ENCODE measurements at places on chromosomes 6 and 20.

DNA sequence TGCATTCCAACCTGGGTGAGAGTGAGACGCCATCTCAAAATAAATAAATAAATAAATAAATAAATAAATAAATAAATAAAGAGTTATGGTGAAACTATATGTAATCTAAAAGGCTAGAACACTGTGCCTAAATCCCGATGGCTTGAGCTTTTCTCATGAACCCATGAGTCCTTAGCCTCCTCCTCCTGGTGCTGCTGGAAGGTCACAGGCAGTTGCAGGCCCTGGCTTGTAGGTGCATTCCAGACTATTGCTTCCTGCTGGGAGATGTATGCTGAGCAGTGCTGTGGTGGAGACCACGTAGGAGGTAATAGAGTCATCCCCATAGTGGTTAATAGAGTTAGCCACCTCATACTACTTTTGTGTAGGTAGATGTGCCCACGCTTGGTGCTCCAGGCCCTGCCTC lies 12.5 kb downstream of the PTK7 start:
- DNase-seq: no peak

DNA sequence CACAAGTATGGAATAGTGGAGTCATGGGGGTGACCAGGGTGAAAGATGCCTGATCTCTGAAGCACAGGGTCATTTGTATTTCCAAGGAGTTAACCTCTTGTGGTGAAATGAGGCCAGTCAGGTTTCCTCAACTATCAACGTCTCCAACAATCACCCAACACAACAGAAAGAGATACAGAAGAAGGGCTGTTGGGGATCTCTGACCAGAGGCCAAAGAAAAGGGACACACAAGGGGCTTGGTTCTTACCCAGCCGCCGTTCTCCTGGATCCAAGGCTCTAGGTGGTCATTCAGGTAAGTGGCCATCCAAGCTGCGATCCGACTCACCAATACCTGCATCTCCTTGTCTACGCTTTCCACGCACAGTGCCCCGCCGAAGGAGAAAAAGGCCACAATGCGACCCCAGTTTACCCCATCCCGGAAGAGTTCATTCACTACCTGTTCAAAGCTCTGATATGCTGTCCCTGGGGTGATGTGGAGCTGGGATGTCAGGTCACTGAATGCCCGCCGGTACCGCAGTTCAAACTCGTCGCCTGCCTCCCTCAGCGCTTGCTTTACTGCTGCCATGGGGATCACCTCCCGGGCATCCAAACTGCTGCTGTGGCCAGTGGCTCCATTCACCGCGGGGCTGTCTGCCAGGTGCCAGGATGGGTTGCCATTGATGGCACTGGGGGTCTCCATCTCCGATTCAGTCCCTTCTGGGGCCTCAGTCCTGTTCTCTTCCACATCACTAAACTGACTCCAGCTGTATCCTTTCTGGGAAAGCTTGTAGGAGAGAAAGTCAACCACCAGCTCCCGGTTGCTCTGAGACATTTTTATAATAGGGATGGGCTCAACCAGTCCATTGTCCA lies 1.0 kb downstream of the BCL2L1 start:
- no peak for DNase-seq

GRCh38 chr6:1426416-1426815 lies 37.0 kb downstream of the FOXF2 start:
- DNase-seq: no peak

DNA sequence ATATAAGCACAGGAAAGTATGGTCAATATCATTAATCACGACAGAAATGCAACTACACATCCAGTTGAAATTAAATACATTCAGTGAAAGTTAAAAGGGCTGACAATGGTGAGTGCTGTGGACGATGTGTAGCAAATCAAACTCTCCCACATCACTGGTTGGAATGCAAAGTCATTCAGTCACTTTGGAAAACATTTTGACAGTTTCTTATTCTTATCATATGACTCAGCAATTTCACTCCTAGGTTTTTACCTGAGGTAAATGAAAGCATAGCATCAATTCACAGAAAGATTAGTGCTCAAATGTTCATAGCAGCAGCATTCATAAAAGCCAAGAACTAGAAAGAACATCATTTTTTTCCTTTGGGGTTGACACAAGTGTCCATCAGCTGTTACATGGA lies 28.6 kb upstream of the SAMD5 start:
- no peak for DNase-seq

GRCh38 chr6:1558388-1558787 lies 51.3 kb upstream of the FOXC1 start:
- DNase-seq: no peak

- no peak for DNase-seq
Measured at GRCh38 chr6:116971959-116972358, 94.9 kb downstream of the RFX6 start.

GRCh38 chr20:38073307-38074071 lies 39.9 kb downstream of the RPRD1B start:
- DNase-seq: no peak

- DNase-seq: no peak
Measured at GRCh38 chr20:63738687-63739129, 868 bp upstream of the SLC2A4RG start.

DNA sequence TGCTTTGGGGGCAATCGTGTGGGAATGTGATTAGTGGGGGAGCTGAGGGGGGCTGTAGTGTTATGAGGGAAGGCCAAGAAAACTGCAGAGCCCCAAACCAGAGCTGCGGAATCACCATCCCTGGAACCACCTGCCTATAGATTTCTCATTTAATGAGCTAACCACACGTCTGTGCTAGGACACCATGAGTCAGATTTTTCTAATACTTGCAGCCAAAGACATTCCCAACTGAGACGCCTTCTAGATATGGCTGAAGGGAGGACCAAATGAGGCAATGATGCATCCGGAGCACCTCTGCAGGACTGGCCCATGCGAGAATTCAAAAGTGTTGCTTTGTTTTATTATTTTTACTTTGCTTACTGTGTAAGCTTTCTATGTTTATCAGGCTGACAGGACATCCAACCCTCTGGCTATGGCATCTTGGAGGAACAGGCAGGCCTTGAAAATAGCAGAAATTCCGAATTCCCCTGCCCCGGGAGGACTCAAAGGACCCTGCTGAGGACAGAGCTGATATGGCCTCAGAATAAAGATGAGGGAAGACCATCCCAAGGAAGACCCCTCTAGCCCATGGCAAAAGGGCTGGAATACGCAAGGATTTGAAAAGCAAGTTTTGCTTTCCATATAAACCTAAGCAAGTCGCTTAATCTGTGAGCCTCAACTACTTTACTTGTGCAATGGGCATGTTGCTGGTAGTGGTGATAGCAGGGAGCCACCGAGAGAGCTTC lies 3.1 kb upstream of the PTGIS start:
- no peak for DNase-seq

GRCh38 chr6:118649918-118650581 lies 1.3 kb downstream of the CEP85L start:
- no peak for DNase-seq

DNA sequence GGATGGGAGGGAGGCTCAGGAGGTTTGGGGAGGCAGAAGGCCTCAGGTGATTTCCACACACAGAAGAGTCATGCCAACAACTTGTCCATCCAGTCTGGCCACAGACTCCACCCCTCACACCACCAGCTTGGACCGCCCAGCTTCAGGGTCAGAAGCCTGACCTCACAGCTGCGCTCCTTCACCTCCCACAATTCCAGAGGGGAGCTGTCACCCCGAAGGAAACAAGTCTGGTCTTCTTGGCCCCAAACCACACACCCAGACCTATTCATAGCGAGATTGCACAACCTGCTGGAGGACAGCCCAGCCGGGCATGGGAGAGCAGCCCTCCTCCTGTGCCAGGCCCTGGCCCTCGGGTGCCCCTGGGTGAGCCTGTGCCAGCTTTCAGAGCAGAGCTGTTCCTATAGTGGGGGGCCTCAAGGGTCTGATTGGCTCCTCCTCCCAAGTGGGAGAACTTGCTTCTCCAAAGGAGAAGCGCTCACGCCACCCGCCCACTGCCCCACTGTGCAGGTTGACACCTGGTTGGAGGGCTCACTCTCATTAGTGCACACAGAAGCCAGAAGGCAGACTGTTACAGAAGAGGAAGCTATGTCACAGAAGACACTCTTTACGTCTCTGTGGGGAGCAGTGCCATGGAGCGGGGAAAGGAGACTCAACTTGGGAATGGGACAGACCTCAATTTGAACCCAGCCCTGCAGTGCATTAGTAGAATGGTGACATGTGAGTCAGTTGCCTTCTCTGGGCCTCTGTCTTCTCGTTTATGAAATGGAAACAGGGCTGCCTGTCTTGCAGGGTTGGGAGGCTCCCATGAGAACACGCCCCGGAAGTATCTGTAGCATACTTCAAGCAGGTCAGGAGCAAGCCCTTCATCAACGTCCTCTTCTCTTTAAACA lies 128.8 kb downstream of the FOXO3 start:
- DNase-seq: no peak

DNA sequence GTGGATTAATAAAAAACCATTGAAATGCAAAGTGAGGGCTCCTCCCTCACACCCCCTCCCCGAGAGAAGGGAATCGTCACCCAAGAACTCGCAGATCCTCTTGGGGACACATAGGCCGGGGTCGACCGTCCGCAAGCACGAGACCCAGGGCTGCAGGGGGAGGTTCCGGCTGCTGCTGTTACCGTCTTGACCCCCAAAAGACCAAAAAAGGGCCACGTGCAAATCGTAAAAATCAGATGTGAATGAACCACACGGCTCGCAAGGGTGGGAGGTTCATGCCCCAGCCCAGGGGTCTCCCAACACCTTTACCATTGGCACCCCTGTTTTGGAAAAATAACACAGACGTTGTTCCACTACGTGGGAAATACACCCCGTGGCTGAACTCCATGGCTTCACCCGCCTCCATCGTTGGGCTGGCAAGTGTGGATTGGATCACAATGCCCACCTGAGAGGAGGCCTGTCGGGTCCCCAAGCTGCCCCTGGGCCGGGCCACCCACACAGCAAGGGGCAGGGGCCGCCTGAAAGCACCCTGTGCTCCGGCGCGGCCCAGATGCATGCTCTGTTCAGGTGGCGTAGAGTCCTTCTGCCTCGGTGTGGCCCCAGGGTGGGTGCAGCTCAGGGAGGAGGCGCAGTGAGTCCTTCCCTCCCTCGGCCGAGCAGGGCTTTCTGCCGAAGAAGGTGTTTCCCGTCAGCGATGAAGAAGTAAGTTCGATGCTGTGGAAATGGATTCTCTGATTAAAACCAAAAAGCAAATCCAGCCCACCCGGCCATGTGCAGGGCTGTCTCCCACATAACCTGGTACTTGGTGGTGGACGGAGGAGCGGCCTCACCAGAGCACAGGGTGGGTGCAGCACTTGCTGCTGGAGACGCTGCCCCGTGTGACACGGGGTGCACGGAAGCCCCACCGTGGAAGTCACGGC lies 85.0 kb downstream of the YTHDF1 start:
- no peak for DNase-seq

DNA sequence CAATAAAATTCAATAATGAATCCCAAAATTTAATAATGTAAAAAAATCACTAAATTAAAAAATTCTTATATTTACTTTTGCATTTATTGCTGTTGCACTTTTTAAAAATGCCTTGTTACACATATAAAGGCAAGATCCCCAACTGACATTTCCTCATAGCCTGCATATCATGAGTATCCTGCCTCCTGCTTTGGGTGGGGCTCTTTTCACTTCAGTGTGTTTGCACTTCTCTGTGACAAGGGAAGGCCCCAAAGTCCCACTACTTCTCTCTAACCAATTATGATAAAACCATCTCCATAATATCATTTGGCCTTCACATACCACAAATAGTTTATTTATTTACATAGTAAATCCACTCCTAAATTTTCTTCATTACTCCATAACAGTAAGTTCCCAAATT lies 446.1 kb upstream of the MARCKS start:
- no peak for DNase-seq

GRCh38 chr6:38212579-38212978 lies 393.1 kb downstream of the ZFAND3 start:
- DNase-seq: no peak

DNA sequence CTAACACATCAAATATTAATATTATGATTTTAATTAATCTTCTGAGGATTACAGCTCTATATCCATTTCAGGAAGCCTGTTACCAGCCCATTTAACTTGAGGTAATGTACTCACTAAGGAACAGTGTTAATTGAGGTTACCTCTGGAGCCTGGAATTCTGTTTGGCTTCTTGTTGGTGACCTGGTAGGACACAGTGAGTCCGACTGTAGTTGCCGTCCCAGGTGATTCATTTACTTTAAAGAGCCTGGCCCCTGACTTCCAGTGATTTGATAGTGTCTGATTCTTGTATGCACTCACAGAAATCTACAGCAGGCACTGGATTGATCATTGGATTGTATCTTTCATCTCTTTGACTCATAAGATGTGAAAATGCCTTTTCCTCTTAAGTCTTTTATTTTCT lies 34.0 kb downstream of the IGF2R start:
- no peak for DNase-seq

DNA sequence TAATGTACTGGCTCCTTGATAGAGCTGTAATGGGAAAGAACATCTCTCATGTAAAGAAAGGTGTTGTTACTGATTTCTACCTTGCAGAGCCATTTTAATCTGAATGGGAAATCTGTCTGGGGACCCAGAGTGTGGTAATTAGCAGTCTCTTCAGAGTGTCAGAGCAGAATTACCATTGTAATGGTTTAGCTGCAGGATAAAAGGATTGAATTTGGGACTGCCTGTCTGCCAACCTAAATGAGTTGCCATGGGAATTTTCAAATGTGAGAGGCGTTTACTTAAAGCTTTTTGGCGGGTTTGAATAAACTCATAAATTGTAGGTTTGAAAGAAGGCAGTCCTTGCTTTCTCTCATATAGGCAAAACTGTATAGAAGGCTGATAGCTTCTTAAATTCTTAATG lies 128.8 kb downstream of the QKI start:
- no peak for DNase-seq

DNA sequence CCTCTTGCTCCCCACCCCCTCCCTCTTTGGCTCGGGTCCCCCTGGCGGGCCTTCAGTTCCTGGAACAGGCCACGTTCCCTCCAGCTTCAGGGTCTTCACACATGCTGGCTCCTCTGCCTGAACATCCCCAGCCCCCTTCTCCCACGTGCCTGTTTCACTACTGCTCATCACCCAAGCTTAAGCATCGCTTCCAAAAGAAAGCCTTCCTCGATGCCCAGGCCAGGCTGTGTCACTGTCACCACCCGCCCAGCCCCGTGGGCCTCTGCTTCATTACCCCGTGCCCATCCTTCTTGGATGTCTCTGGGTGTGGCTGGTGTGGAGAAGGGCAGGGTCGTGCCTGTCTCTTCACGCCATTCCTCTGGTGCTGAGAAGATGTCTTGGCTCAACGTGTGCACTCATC lies 2.8 kb downstream of the DLGAP4 start:
- no peak for DNase-seq

All from activated T-cell treated with anti-CD3 and anti-CD28 coated beads for 24 hours (primary cell).